ENCODE measurements at places on chromosomes 2 and 18.

- DNase-seq, result peak; percentile 8
Measured at GRCh38 chr2:189412330-189412953, 28.8 kb upstream of the WDR75 start.

DNA sequence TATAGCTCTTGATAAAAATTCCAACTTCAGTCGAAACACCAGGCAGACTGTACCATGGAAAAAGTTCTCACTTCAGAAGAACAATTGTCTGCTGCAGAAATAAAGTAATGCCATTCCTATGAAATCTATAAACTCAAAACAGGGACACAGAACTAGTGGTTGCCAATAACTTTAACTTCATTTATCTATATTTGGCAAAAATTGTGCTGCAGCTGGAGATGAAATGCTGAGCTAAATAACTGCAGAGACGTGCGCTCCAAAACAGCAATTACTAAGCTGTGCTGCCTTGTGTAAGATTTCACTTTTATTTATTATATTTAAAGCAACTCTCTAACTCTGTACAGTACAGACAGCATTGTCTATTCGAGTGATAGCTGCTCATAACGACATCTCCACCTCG, 540.1 kb upstream of the ID2 start:
- DNase-seq, result no peak

- no peak for DNase-seq
Measured at GRCh38 chr2:124604940-124605339, 579.9 kb downstream of the CNTNAP5 start.

GRCh38 chr18:24734058-24734457, 273.6 kb downstream of the HRH4 start:
- no peak for DNase-seq

- no peak for DNase-seq
Measured at GRCh38 chr2:207967121-207967520, 58.2 kb downstream of the PLEKHM3 start.

DNA sequence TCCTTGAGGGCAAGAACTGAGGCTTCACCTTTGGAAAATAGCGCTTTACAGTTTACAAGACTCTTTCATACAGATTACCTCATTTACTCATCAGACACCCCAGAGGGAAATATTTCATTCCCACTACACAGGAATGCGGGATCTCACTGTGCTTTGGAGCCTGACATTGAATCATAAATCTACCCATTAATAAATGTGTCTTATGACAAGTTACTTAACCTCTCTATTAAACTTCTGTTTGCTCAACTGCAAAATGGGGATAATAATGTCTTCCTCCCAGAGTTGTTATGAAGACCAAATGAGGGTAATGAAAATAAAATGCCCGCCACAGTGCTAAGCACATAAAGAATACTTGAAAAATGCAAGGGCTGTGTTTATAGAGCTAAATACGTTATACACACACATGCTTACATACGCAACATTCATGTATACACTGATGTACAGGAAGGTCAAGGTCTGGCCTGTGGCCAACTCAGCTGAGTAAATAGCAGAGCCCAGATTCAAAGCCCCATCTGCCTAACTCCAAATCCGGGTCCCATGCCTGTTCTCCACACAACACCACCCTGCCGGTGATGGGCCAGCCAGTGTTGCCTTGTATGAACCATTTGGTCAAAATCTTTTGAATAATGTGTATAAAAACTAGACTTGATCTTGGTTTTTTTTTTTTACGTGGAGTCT, 77.8 kb upstream of the STPG4 start:
- no peak for DNase-seq

DNA sequence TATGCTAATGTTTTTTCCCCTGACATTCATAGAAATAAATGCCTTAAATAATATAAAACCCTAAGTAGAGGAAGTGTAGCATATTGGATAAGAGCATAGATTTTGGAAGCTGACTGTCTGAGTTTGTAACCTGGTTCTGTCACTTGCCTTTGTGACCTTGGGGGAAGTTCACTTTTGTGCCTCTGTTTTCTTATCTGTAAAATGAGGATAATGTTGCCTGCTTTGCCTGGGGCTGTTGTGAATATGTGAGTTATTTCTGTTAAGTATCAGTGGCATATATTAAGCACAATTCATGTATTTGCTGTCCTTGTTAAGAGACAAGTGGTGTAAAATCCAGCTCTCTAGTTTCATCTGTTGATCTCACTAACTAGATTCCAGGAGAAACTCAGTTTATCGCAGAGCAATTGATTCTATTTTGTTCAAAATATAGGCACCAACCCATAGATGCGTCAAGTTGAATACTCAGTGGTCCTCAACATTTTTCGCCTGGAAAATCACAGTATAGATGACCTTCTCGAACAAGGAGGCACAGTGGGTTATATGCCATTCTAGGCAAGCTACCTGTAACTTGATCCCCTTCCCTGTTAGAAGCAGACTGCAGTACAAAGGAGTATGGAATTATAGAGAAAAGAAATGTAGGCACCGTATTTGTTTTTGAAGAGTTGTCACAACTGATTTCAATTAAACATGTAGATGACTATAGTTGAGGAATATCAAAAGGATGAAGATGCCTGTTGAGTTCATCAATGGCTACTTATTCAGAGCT, 67.0 kb downstream of the SOCS6 start:
- no peak for DNase-seq

DNA sequence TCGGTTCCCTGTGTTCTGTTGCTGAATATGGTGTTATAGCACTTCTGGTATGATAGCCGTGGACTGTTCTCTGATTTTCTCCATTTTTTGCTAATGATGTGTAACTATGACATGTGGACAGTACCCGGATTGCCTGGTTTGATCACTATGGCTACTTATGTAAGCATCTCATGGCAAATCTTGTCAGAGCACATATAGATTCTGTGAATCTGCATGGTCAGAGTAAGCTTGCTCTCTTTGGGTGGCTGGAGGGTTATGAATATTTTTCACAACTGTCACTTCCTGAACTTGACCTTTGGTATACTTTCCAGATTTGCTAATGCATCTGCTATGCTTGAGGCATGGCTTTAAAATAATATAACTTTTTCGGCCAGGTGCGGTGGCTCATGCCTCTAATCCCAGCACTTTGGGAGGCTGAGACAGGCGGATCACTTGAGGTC, 36.8 kb upstream of the ATP8B1 start:
- DNase-seq, result no peak

DNA sequence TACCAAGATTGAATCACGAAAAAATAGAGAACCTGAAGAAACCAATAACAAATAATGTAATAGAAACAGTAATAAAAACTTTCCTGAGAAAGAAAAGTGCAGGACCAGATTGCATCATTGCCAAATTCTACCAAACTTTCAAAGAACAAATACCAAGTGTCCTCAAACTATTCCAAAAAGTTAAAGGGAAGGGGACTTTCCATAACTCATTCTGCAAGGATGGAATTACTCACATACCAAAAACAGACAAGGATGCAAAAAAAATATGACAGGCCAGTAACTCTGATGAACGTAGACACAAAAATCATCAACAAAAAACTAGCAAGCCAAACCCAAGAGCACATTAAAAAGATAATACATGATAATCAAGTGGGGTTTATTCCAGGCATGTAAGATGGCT, 172.3 kb upstream of the SLC35G4 start:
- DNase-seq, result no peak

- DNase-seq, result no peak
Measured at GRCh38 chr18:76390452-76391035, 104.5 kb downstream of the ZNF516 start.

- no peak for DNase-seq
Measured at GRCh38 chr2:62586981-62587380, 81.0 kb upstream of the TMEM17 start.

DNA sequence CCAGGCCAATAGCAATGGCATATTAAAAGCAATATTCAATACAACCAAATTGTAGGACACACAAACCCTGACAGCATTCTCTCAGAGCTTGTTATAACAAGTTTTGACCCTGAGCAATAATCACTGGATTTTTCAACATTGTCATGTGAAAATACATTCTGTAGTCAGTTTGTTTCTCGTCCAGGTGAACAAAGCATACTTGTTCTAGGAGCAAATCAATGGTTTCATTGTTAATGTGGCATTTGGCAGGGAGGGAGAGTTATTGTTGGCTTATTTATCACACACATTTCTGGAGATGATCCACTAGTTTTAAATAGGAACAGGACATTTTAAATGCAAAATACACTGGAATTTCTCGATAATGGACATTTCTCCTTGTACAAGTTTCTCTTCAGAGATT, 69.9 kb upstream of the L3MBTL4 start:
- no peak for DNase-seq

GRCh38 chr2:214904176-214904575, 94.7 kb upstream of the BARD1 start:
- DNase-seq, result no peak
